HuH-7 (cell line): ENCODE measurements at places on chromosomes 7 and 10.

- DNase-seq = no peak
Measured at GRCh38 chr7:27842094-27842692, 102.2 kb downstream of the TAX1BP1 start.

GRCh38 chr7:144725070-144725469 is 110.8 kb downstream of the TPK1 start:
- DNase-seq = no peak

DNA sequence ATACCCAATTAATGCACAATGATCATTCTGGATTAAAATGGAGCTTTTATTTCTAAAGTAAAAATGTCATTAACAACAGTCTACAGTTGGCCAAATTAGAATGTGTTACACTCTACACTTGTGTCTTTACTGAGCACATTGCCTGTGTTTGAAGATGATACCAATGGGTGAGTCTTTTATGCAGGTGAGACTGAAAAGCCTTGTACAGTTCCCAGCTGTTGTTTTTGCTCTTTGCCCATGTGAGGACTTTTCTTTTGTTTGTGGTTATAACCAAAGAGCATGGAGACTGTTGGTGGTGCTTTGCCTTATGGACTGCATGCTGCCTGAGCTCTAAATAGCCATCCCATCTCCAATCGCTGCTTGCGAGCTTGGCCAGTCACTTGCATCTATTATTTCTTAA is 264.5 kb downstream of the GATA3 start:
- DNase-seq = no peak

DNA sequence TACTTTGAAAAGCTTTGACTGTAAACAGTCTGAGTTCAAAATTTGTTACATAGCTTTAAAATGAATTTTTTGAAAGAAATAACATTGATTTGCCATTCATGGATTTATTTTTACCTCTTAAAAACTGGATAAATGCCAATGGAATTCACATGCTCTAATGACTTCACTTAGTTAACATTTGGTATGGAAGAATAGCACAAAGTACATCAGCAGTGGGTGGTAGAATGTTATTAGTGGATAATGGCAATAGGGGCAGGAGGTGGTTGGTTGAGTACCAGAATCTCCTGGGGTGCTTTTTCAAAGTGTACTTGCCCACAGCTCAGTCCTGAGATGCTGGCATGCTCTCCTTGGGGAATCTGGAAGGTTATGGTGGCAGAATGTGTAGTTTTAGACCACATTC is 4.7 kb downstream of the PPP1R9A start:
- DNase-seq = no peak

- no peak for DNase-seq
Measured at GRCh38 chr10:109359316-109359715, 564.0 kb downstream of the XPNPEP1 start.

DNA sequence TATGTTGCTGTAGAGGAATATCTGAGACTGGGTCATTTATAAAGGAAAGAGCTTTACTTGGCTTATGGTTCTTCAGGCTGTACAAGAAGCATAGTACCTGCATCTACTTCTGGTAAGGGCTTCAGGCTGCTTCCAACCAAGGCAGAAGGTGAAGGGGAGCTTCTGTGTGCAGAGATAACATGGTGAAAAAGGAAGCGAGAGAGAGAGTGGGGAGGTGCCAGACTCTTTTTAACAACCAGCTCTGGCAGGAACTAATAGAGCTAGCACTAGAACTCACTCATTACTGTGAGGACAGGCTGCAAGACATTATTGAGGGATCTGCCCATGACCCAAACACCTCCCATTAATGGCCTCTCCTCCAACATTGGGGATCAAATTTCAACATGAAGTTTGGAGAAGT is 94.5 kb downstream of the KIF20B start:
- no peak for DNase-seq

DNA sequence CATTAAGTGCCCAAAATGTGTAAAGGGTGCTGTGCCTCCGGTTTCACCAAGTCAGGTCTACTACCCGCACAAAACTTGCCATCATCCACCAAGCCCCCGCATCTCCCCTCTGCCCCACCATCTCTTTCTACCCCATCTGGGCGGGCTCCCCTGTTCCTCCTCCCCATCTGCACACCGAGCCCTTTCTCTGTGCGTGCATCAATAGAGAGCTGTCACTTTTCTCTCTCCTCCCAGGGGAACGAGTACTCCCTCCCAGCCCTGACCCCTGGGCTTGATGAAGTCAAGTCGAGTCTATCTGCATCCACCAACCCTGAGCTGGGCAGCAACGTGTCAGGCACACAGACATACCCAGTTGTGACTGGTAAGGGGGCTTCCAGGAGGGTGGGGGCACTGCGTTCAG is 63.5 kb downstream of the PAX2 start:
- DNase-seq = no peak

GRCh38 chr10:32156031-32156495 is 99.8 kb upstream of the KIF5B start:
- no peak for DNase-seq

GRCh38 chr7:55893940-55894339 is 6.7 kb downstream of the ZNF713 start:
- no peak for DNase-seq

GRCh38 chr10:71700731-71701368 is 18.7 kb downstream of the C10orf105 start:
- no peak for DNase-seq

GRCh38 chr10:1043532-1043995 is 5.4 kb downstream of the IDI1 start:
- no peak for DNase-seq

- no peak for DNase-seq
Measured at GRCh38 chr10:8910314-8910713, 855.8 kb downstream of the GATA3 start.

DNA sequence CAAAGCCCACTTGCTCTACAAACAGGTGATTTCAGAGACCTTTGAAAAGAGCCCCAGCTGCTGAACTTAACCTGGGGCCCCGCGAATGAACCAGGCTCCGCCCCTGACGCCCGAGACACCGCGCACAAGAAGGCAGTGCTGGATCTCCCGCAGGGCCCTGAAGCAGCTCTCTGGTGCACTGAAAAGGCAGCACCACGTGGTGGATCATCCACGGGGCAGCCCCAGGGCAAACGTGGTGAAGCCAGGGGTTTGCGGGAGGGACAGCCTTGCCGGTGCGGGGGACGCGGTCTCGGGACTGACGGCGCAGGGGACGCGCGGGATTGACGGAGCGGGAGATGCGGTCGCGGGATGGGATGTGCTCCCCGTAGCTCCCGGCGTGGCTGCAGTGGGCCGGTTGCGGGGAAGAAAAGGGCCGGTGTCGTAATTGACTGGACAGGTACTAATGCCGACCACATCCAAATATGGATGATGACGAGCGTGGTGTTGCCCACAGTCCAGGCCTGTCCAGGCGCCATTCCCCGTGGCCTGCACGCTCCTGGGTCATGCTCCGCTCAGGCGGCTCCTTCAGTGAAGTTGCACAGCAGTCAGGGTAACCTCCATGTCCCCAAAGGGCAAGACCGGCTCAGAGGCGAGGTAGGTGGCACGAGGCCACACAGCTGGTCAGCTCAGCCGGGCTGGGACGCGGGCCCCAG is 421.1 kb downstream of the DNAJB6 start:
- no peak for DNase-seq

- DNase-seq = no peak
Measured at GRCh38 chr10:24132741-24133140, 76.2 kb upstream of the KIAA1217 start.

DNA sequence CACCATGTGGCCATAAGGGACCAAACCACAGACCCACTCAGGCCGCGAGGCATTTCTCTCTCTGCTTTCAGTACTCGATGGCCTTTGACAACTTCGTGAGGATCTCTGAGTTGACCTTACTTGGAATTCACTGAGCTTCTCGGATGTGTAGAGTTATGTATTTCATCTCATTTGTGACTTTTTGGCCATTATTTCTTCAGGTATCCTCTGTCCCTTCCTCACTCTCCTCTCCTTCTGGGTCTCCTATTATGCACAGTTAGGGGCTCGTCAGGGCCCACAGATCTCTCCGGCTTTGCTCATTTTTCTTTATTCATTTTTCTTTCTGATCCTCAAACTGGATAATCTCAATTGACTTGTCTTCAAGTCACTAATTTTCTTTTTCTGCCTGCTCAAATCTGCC is 16.6 kb upstream of the FOXL3 start:
- DNase-seq = no peak

GRCh38 chr10:78217336-78217735 is 183.7 kb downstream of the RPS24 start:
- DNase-seq = no peak

DNA sequence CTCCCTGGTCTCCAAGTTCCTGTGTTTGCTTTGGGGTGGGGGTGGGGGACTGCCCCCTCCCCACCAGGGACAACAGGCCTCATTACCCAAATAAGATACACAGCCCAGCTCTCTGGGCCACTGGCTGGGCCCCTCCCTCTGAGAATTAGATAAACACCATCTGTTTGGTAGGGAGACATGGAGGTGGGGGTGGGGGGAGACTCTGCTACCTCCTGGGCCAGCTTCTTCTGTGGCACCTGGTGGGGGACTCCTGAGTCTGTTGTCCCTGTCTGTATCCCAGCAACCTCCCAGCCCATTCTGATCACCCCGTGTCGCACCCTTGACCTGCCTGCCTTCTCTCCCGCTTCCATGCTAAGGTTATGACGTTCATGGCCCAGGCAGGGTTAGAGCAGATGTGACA is 5.8 kb downstream of the MLXIPL start:
- no peak for DNase-seq

GRCh38 chr7:121041516-121042148 is 53.1 kb downstream of the CPED1 start:
- DNase-seq = no peak

DNA sequence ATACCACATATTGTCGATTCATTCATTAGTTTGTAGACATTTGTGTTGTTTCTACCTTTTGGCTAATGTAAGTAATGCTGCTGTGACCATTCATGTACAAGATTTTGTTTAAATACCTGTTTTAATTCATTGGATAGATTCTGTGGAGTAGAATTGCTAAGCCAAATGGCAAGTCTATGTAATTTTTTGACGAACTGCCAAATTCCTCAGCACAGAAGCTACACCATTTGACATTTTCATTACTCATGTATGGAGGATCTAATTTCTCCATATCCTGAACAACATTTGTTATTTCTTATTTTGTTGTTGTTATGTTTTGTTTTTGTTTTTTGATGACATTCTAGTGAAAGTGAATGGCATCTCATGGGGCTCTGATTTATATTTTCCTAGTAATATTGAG is 1351.3 kb upstream of the SORCS1 start:
- DNase-seq = no peak

DNA sequence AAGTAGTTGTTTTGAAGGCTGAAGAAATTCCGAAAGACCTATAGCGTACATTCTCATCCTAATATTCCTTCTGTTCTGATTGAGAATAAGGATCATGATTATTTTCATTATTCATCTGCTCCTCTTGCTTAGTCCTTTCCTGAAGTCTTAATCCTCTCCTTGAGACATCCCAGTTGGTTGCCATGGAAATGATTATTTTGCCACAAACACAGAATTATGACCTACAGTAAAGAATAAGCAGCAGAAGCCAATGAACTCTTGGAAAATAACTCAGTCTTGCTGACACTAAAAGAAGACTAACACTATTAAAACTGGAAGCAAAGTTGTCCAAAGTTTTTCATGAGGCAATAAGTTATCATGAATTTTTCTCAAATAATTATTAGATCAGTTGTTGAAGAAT is 47.8 kb upstream of the JAZF1 start:
- no peak for DNase-seq

GRCh38 chr7:55314967-55315366 is 50.2 kb upstream of the LANCL2 start:
- DNase-seq = no peak

- DNase-seq = no peak
Measured at GRCh38 chr7:83153419-83153818, 9.3 kb downstream of the PCLO start.

- DNase-seq = peak; percentile 84
Measured at GRCh38 chr10:121596689-121597503, 1.3 kb downstream of the FGFR2 start.

GRCh38 chr7:27553273-27553672 is 109.4 kb downstream of the HIBADH start:
- no peak for DNase-seq

- no peak for DNase-seq
Measured at GRCh38 chr10:124104011-124104627, 10.7 kb upstream of the CHST15 start.

GRCh38 chr10:61170594-61170993 is 226.6 kb upstream of the RHOBTB1 start:
- no peak for DNase-seq

DNA sequence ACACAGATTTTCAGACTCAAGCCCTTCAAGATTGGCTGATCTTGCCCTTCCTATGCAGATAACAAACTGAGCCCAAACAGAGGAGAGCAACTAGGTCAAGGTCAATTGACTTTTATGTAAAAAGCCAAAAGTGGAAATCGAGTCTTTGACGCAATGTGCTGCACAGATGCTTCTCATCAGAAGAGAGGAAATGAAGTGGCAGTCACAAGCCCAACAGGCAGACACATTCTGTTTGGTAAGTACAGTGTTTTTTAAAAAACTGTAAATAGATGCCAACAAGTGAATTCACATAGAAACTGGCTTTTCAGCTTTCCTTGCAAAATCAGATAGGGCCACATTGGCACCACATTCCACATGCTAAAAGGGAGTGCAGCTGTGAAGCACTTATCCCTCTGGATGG is 606.6 kb downstream of the KCNMA1 start:
- DNase-seq = no peak

DNA sequence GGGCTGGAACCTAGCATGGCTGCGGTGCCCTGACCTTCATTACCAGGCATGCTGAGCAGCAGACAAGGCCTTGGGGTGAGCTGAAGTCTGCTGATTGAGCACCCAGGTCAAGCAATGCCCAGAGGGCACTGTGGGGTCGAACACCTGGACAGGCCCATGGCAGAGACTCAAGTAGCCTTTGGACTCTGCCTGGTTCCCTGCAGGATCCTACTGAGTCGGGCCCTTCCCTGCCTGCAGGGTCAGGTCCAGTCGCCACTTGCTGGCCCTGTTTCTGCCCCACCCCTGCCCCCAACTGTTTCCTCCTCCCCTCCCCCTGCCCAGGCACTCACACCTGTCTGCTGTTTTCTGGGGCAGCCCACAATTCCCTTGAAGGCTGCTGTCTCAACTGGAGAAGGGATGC is 483.2 kb upstream of the MKI67 start:
- no peak for DNase-seq

- DNase-seq = no peak
Measured at GRCh38 chr7:140060788-140061606, 1.8 kb downstream of the PARP12 start.

GRCh38 chr7:67962863-67963262 is 966.2 kb downstream of the TYW1 start:
- no peak for DNase-seq

DNA sequence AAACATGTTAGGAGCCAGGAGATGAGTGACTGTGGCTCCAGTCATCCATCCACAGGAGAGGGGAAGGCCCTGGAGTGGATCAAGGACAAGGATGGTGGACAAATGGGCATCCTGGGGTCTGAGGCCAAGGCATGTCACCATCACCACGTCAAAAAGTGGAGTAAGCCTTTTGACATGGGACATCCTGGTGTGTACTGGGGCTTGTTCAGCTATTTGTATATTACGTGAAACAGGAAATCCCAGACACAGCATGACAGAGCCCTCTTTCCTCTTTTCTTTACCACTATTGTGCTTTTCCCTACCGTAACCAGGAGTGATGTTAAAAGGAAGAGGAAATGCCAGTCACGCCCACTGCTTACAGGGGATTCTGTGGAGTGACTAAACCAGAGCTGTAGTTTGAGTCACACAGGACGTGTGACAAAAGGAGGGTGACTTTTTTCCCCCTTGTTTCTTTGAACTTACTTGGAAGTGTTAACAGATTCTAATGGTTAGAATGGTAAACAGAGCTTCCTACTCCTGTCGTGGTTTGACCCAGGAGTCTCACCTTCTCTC is 15.4 kb downstream of the ACSL5 start:
- DNase-seq = no peak

- DNase-seq = no peak
Measured at GRCh38 chr10:91163869-91164474, 56.5 kb upstream of the PCGF5 start.
